ENCODE measurements at places on chromosomes 11 and 22.
A peak's percentile ranks its signal among the peaks of the same experiment; 100 is the strongest.

DNA sequence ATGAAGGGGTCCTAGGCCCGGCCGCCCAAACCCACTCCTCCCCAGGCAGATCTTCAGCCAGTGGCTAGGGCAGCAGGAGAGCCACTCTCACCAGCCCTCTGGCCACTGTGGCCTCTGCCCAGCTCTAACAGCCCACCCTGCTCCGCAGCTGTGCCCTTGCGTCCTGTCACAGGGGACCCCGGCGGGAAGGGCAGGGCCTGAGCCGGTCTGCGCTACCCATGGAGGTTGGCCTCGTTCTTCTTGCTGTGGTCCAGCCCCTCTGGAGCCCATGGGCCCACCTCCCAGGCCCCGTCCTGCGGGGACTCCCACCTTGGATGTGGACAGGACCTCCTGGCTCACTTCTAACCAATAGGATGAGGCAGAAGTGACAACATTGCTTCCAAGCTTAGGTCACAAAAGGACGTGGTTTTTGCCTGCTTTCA, 38.3 kb upstream of the TH start:
- DNase-seq: no peak

GRCh38 chr11:66311470-66311964, 5.3 kb downstream of the CD248 start:
- no peak for DNase-seq

- no peak for DNase-seq
Observed at GRCh38 chr11:9577556-9577955, 4.1 kb downstream of the WEE1 start.

DNA sequence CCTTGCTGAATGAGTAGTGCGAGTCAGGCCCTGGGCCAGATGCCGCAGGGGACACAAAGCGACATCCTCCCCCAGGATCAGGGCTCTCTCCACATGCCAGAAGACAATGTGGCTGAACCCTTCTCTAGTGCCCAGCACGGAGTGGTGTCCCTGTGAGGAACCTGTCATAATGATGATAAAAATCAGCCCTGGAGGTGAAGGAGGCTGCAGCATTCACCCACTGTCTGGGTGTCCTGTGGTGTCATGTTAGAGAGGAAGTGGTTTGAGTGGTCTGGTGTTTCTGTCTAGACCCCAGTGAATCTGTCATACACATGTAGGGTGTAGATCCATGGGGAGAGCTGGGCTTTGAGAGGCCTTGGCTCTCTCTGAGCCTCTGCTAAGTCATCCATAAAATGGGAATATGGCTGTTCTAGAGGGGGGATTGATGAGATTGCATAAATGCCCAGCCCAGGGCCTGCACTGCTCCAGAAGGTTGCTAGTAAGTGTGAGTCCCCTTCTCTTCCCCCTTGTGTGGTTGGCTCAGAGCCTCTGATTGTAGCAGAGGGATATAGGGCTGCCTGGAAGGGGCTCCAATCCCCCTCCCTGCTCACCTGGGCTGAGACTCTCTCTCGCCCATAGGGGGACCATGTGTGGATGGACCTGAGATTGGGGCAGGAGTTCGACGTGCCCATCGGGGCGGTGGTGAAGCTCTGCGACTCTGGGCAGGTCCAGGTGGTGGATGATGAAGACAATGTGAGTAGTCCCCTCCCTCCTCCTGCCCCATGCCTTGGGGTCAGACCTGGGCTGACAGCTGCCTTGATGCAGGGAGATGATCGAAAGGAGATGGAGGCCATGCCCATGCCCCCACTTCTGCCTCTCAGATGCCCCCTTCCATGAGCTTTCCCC, 14.3 kb downstream of the MYO7A start:
- no peak for DNase-seq

DNA sequence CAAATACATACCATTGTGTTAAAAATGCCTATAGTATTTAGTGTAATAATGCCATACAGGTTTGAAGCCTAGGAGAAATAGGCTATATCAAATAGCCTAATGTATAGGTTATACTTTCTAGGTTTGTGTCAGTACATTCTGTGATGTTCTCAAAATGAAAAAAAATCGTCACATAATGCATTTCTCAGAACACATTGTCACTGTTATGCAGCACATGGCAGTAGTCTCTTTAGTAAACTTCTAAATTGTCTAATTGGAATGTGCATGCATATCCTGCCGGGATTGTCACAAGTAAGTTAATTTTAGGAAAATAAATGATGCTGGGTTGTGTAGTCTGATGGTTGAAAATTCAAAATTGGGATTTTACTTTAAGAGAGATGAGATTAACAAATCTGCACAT, 920.1 kb upstream of the CNTN5 start:
- DNase-seq: no peak

- DNase-seq: no peak
Observed at GRCh38 chr11:8789864-8790263, 107.3 kb downstream of the RPL27A start.

DNA sequence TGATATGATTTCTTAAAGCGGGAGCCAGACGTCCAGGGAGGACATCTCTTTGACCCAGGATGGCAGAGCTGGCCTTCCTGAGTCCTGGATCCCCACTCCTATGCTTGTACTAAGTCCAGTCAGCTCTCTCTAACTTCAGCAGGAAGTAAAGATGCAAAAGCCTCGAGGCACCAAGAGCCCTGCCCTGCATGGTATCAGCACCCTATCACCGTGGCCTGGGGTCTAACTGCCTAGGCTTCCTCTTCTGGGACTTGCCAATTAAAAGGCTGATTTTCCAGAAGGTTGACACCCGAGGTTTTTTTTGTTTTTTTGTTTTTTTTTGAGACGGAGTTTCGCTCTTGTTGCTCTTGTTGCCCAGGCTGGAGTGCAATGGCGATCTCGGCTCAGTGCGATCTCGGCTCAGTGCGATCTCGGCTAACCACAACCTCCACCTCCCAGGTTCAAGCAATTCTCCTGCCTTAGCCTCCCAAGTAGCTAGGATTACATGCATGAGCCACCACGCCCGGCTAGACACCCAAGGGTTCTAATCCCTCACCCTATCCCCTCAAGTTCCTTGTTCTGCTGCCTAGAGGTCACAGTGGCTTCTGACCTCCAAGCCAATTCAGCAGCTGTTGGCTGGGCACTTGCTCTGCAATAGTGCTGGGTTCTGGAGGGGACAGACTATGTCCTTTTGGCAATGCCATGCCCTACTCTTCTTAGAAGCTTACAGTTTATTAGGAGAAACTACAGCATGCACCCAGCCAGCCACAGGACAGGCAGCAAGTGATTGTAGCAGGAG, 50.6 kb upstream of the FTH1 start:
- no peak for DNase-seq

DNA sequence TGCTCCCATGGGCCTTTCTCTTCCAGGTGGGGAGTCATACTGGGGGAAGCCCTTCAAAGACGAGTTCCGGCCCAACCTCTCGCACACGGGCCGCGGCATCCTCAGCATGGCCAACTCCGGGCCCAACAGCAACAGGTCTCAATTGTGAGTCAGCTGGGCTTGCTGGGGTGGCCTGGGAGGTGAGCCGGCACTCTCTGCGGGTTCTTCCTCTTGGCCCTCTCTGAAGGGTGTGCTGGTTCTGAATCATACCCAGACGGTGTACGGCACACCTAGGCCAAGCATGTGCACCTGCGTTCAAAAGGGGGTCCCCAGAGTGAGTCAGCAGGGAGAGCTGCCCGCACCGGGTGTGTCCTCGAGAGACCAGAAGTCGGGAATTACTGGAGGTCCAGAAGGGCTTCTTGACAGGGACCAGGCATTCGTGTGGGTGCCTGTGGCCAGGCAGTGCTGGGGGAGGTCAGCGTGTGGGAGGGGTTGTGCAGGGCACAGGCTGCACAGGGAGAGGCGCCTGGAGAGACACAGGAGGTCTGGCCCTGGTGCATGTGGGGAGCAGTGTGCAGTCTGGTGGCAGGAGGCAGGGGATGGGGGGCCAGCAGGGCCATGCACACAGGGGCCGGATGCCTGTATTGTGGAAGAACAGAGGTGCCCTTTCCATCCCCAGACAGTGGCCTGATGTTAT, 23.0 kb downstream of the PPIL2 start:
- no peak for DNase-seq

DNA sequence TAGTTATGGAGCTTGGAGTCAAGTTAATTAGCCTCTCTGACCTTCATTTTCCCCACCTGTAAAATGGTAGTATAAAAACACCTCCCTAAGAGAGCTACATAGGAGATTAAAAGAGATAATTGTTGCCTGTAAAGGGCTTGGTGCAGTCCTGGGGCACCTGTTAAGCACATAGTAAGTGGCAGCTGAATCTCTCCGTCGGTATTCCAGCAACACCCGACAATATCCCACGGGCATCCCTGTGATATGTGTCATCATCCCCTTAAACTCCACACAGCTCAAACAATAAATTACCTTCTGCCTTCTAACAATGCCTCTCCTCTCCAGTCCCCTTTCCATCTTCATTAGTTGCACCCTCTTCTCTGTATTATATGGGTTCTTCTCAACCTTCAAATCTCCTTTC, 121.5 kb downstream of the C11orf91 start:
- DNase-seq: no peak

DNA sequence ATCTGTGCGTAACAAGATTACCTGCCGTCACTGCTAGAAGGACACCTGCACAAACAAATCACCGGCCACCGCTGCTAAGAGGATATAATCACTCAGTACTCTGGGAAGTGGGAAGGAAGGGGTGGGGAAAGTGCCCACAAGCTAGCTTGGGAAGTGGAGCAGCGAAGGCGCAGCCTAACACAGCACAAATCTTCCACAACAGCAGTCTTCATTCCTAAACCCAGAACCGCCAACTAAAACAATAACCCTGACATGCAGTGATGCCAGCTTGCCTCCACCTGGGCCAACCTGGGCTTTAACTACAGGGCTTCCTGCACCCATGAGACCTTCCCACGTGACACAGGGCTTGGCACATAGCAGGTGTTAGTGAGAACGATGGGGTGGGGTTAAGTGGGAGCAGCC, 5.1 kb downstream of the DGCR2 start:
- no peak for DNase-seq

DNA sequence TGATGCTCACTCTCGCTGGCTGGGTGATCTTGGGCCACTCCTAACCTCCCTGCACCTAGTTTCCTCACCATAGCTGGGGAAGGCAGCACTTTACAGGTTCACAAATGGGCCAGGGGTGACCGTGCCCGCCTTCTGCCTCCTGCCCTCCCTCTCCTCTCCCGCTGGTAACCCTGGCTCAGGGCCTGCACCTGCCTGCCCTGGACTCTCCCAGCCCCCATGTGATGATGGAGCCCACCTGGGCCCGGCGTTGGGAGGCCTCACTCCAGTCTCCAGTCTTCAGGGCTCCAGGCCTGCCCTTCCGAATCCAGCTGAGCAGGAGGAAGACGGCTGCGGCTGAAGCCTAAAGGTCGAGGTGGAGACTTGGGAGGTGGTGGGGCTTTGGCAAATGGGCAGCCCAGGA, 152.9 kb downstream of the CACNA1I start:
- no peak for DNase-seq

- no peak for DNase-seq
Observed at GRCh38 chr11:2002807-2003206, 5.2 kb upstream of the H19 start.

DNA sequence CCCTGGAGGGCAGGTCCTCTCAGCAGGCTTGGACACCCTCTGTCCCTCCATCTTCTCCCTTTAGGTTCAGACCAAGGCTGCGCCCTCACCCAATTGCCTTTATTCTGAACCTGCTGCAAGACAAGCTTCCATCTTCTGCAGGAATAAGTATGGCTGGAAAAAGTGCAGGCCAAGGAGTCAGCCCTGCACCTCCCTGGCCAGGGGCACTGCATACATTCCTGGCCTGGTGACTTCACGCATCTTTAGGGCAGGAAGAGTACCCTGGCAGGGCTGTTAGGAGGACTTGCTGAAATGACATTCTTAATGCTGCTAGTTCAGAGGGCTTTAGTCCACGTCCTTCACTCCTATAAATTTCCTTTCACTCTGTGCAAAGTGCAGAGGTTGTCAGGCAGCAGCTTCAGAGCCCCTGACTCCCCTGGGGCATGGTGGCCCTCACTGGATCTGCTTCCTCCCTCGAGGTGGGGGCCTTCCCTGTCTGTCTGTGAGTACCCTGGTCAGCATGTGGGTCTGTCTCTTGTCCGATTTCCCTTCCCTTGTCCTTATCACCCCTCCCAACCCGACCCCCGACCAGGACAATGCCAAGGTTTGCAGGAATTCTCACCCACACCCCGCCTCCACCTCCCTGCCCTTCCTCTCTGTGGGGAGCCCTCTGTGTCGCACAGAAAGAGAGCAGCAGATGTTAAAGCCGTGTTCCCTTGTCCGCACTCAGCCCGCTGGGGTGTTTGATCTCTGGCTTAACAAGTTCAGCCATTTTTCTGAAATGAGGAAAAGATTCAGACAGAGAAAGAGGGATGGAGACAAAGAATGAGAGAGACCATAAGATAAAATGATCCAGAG, 124.5 kb upstream of the SYT13 start:
- peak; percentile 15 for DNase-seq
